ENCODE measurements at places on chromosomes 6 and 20. TPM values are rescaled to one million over a fixed set of nuclear protein-coding genes. Genes with fewer than 3 reads are reported as not detected.

DNA sequence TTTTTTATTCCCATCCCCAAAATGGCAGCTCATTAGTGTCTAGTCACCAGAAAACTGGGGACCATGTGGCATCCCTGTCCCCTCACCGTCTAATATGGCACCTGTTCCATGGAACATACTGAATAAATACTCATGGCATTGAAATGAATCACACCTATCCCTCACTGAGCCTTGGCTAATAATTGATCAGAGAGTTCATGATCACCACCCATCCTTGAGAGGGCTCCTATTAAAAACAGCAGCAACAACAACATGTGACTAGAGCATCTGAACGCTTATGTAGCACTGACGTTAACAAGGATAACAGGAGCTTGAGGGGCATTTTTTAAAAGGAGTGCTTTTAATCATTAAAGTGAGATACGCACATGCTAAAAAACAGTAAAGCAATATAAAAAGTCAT, 1111.6 kb upstream of the FLRT3 start:
- DNase-seq, result no peak

C6orf141 gene
- total RNA-seq, result 0.83 TPM

GRCh38 chr20:48482790-48483189, 345.0 kb downstream of the PREX1 start:
- DNase-seq, result no peak

DNA sequence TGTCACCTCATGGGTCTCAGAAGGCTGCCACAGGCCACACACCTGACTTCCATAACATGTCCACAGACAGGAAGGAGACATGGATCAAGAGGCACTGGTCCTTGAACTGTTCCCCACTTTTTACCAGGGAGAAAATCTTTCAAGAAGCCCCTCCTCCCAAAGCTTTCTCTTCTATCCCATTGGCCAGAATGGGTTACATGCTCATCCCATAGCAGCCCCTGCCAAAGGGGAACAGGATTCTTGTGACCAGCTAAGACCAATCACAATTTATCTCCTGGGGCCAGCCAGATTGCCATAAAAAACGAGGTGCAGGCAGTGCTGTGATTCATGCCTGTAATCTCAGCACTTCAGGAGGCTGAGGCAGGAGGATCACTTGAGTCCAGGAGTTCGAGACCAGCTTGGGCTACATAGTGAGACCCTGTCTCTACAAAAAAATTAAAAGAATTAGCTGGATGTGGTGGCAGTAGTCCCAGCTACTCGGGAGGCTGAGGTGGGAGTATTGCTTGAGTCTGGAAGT, 59.4 kb downstream of the TMEM242 start:
- no peak for DNase-seq

MSH5 gene
- 16.0 TPM for total RNA-seq

GABBR1 gene
- total RNA-seq, result 23.0 TPM

ZBTB46 gene
- total RNA-seq, result 35.2 TPM

DCDC2 gene
- 1.0 TPM for total RNA-seq

GRCh38 chr6:106745197-106745770, 115.9 kb downstream of the QRSL1 start:
- no peak for DNase-seq
